ENCODE measurements at places on chromosomes 7 and 10. TPM values are rescaled to one million over a fixed set of nuclear protein-coding genes. Genes with fewer than 3 reads are reported as not detected.

KEL gene
- not detected for total RNA-seq

SLC26A5 gene
- not detected for total RNA-seq

SEPTIN14 gene
- total RNA-seq, result not detected

OR2A12 gene
- not detected for total RNA-seq

AGAP9 gene
- total RNA-seq, result 4.8 TPM

NOLC1 gene
- 19.6 TPM for total RNA-seq

ADAM12 gene
- 360 TPM for total RNA-seq

LRRC4 gene
- total RNA-seq, result not detected

FAM13C gene
- 1.2 TPM for total RNA-seq

LIPN gene
- not detected for total RNA-seq

EIF5AL1 gene
- total RNA-seq, result 0.46 TPM

HOXA7 gene
- total RNA-seq, result 1.8 TPM

All from smooth muscle cell of the umbilical artery (primary cell).